ENCODE measurements at places on chromosomes 12 and 14.

DNA sequence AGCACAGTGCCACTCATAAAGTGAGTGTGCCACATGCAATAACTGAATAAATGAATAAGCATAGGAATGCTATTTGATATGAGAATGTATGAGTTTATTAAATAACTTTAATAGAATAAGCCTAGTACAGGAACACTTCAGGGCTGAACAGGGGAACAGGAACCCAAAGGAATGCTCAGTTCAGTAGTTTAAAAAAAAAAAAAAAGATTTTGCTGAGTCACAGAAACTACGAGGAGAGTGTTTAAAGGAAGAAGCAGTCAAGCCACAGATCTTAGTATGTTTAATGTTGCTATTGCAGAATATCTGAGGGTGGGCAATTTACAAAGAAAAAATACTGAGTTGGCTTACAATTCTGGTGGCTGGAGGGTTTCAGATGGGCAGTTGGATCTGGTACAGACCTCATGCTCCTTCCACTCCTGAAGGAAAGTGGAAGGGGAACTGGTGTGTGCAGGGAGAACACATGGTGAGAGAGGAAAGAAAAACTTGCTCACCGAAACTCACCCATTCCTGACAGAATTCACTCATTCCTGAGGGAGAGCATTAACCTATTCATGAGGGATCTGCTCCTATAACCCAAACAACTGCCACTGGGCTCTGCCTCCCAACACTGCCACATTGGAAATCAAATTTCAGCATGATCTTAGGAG is 880.3 kb upstream of the MGAT4C start:
- no peak for DNase-seq

- no peak for DNase-seq
Observed at GRCh38 chr14:32022938-32023466, 54.1 kb upstream of the ARHGAP5 start.

DNA sequence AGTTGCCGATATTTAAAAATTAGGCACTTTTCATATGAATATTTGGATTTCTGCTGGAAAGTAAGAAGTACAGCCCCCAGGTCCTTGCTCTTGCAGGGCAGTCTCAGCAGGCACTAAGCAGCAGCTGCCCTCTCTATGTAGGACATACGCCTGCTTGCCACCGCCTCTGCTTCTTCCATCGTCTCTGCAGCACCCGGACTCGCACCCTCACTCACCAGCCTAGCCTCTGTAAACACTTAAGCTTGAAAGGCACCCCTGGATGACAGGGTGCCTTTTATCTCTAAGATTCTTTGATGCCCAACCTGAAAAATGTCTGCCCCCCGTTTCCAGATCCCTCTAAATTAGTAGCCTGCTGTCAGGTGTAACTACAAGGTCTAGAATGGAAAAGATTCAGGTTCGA is 19.0 kb downstream of the OTUB2 start:
- no peak for DNase-seq

DNA sequence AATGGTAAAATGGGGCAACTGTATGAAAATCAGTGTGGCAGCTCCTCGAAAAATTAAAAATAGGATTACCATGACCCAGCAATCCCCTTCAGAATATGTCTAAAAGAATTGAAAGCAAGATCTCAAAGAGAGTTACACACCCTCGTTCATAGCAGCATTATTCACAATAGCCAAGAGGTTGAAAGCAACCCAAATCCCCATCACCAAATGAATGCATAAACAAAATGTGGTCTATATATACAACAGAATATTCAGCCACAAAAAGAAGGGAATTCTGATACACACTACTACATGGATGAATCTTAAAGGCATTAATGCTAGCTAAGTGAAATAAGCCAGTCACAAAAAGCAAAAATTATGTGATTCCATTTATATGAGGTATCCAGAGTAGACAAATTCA is 27.2 kb downstream of the RAD52 start:
- DNase-seq: no peak

DNA sequence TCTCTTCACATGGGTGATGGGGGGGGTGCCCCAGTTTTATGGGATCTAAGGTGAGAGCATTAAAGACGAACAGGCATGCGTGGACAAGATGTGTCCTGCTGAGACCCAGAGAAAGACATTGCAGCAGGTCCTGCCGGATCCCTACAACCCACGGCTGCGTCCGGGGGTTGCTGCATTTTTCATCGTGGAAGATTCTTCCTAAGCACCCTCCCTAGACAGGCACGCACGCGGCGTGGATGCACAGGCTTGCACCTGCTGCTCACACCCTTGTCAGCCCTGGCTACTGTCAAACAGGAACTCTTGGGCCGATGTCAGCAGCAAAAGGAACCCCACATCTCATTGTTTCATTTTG is 280.6 kb upstream of the RTL1 start:
- no peak for DNase-seq

- no peak for DNase-seq
Observed at GRCh38 chr12:57477710-57478681, 1.7 kb downstream of the ARHGAP9 start.

DNA sequence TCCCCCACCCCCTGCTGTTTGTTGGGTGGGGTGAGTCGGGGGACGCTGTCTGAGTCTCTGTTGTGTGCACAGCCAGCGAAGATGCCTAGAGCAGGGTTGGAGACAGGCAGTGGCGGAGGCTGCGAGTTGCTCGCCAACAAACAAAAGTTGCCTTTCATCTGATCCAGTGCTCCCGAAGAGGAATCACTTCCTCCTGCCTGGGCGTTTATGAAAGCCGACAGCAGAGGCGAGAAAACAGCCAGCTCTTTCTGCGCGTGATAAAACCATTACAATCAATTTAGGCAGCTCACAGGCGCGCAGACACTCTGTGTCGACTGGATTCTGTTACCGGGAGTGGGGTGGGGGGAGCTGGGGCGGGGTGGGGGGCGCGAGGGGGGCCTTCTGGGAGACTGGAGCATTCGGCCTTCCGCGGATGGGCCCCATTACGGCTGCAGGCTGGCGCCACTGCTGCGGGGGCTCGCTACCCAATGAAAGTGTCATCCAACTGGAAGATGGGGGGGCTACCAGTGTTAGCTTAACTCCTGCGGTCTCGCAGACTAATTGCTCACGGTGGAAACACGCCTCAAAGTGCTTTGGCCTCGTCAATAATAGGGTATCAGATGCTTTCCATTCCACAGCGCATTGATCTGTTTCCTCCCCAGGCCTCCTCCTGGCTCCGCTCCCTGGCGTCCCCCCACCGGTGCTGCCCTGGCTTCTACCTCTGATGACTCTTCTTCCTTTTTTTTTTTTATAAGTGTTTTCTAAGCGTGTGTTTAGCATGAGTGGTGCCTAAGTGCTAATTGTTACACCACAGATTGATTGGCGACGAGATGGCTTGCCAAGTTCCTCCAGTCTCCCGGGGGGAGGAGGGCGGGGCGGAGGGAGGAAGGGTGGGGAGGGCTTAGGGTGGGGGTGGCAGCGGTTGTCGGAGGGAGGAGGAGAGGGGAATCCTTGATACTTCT is 678.4 kb downstream of the MED13L start:
- DNase-seq: no peak
